Naive B cell (primary cell): ENCODE measurements at places on chromosomes 11 and 22. TPM values are rescaled to one million over a fixed set of nuclear protein-coding genes. Genes with fewer than 3 reads are reported as not detected.

DNA sequence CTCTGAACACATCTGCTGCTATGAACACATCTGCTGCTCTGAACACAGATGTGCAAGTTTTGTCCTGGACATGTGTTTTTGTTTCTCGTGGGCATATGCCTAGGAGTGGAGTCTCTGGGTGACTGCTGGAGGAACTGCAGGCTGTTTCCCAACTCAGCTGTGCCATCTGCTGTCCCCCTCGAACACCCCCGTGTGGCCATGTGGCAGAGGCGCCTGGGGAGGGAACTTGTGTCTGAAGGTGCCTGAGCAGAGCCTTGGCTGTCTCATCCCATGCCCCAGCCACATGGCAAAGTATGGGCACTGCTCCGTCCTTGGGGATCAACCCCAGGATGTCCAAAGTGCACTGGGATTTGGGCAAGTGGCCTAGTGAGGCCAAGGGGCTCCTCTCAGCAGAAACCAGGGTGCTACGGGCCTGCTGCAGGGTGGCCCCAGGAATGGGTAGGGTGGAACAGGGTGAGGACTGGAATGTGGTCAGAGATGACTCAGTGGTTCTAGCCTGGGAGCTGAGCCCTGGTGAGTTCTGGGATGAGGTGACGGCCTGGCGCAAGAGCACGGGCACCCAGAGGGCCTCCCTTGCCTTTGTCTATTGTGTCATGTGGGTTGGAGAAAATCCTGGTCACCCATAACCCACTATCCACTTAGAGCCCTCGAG is 14.7 kb downstream of the GATD1 start:
- H3K36me3 ChIP-seq = no peaks in the 10 kb centered on the region
- no peak overlapping the region for H3K27ac ChIP-seq
- H3K27me3 ChIP-seq = no peaks in the 10 kb centered on the region
- H3K4me1 ChIP-seq = no peaks in the 10 kb centered on the region
- no peak overlapping the region for H3K4me3 ChIP-seq

- no peak overlapping the region for H3K27ac ChIP-seq
- H3K27me3 ChIP-seq = peaks cover 54% of the 10 kb centered on the region
- no peaks in the 10 kb centered on the region for H3K4me1 ChIP-seq
These were observed 23.6 kb upstream of the SCGB1D1 start for GRCh38 chr11:62166371-62166770.

PARVG gene
- 151 TPM for polyA plus RNA-seq

DNA sequence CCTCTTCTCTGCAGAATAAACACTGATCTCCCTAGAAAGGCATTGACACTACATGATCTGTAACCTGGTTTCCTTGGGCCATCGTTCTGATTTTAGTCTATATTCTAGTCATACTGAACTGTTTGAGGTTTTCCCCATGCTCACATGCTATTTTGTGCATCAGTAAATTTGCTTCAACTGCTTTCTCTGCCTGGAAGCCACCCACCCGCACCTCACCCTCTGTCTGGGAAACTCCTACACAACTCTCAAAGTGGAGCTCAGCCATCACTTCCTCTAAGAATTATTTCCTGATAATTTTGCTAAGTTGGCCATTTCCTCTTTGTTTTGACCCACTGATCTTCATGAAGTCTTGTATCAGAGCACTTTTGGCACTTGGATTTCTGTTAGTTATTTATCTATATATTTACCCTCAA is 36.1 kb downstream of the MMP20 start:
- H3K4me3 ChIP-seq = peak overlapping the region; percentile 33
- H3K4me1 ChIP-seq = peaks cover 37% of the 10 kb centered on the region
- no peaks in the 10 kb centered on the region for H3K27me3 ChIP-seq
- peak overlapping the region; percentile 86 for H3K27ac ChIP-seq
- DNase-seq = peak; percentile 52

CD3E gene
- 1.6 TPM for polyA plus RNA-seq

GRCh38 chr22:49101873-49102272 is 725.8 kb downstream of the BRD1 start:
- H3K36me3 ChIP-seq = no peaks in the 10 kb centered on the region
- peaks cover 39% of the 10 kb centered on the region for H3K27me3 ChIP-seq
- DNase-seq = no peak
- no peak overlapping the region for H3K4me3 ChIP-seq
- no peak overlapping the region for H3K27ac ChIP-seq

FCHSD2 gene
- 113 TPM for polyA plus RNA-seq

DNA sequence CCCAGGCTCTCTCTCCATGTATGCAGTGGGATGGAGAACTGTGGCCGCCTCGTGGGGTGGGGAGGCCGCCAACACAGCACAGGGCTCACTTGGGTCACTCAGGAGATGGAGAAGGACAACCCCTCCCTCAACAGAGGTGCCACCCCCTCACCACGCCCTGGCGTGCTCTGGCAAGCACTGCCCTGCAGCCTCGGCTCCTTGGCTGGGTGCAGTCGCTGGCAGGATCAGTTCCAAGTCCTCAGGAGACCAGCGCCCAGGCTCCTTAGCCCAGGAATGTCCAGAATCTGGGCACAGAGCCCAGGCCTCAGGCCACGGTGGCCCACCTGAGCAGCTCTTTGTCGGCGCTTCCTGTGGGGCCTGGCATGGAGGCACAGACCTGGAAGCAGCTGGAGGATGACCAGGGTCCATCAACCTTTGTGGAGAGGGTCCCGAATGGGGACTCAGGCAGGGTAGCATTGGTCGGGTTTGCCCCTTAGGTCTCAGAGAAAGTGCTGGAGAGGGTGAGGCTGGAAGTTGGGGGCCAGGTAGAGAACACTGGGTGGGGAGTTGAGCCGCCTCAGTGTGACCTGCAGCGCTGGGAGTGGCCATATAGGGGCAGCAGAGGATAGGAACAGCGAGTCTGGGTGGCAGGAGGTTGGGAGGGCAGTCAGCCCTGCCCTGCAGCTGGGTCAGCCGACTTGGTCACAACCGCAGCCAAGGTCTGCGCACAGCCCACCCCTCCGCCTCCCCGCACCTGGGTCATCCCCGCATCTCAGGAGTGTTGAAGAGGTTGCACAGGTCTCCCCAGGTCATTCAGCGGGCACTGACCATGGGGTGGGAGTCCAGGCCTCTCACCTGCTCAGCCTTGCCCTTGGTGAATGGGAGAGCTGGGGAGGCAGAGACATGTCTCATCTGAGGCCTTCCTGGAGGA is 8.2 kb downstream of the SUSD2 start:
- no peak for DNase-seq
- no peaks in the 10 kb centered on the region for H3K4me1 ChIP-seq
- H3K36me3 ChIP-seq = no peaks in the 10 kb centered on the region

INSC gene
- not detected for polyA plus RNA-seq

- DNase-seq = no peak
- H3K36me3 ChIP-seq = no peaks in the 10 kb centered on the region
- H3K27me3 ChIP-seq = no peaks in the 10 kb centered on the region
- peak overlapping the region; percentile 96 for H3K27ac ChIP-seq
- H3K4me3 ChIP-seq = peak overlapping the region; percentile 98
These were observed 671 bp upstream of the PICALM start for GRCh38 chr11:86069408-86070101.

DNA sequence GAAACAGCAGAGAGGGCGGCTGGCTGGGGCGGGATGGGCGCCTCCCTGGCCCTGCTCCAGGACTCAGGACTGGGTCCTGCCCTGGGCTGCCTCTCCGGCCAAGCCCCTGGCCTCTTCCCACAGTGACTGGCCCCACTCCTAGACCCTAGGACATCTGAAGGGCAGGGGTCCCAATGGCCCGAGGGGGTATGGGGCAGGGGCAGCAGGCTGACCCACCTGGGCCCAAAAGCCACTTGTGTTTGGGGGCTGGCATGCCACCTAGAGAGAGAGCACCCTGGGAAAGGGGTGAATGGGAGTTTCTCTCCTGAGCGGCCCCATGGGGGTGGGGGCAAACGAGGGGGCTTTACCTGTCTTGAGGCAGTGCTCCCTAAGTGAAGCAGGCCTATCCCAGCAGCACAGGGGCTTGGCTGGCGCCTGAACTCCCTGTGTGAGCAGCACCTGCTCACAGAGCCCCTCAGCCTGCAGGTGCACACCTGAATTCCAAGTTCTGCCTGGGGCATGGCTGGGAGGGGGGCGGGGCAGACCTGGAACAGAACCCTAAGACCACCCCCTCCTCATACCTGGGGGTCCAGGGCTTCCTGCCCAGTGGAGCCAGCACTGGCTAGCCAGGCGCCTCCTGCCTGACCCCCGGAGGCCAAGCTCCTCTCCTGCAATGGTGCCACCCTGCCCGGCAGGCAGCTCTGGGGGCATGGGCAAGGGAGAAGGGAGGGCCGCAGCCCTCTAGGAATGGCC is 16.9 kb downstream of the DUSP8 start:
- H3K27me3 ChIP-seq = peaks cover 65% of the 10 kb centered on the region
- no peak for DNase-seq
- H3K4me1 ChIP-seq = no peaks in the 10 kb centered on the region
- H3K36me3 ChIP-seq = no peaks in the 10 kb centered on the region

- H3K27me3 ChIP-seq = no peaks in the 10 kb centered on the region
- H3K27ac ChIP-seq = no peak overlapping the region
- peak overlapping the region; percentile 54 for H3K4me3 ChIP-seq
These were observed 206.1 kb upstream of the ARHGAP20 start for GRCh38 chr11:110918351-110918750.
